Progenitor cell of endocrine pancreas (in vitro differentiated cells): ENCODE measurements at places on chromosomes 5 and 9. TPM values are rescaled to one million over a fixed set of nuclear protein-coding genes. Genes with fewer than 3 reads are reported as not detected.

Gene S1PR3
- 1.6 and 1.7 TPM in 2 replicates for total RNA-seq

Gene FOXD4L3
- total RNA-seq: 0.36 and 0.44 TPM in 2 replicates

Gene MLANA
- total RNA-seq: not detected in 2 replicates

Gene DMRTA1
- 6.9 and 7.7 TPM in 2 replicates for total RNA-seq

- no peaks in the 10 kb centered on the region for H3K27me3 ChIP-seq
- DNase-seq: no peak
- no peak overlapping the region for H3K27ac ChIP-seq
- H3K4me3 ChIP-seq: no peak overlapping the region
Observed at GRCh38 chr5:75156585-75156984, 80.1 kb downstream of the ANKRD31 start.

GRCh38 chr9:16032799-16033198 lies 480.0 kb downstream of the CCDC171 start:
- H3K4me1 ChIP-seq: peaks cover 3% of the 10 kb centered on the region
- H3K4me3 ChIP-seq: no peak overlapping the region
- H3K27me3 ChIP-seq: no peaks in the 10 kb centered on the region
- no peaks in the 10 kb centered on the region for H3K36me3 ChIP-seq

DNA sequence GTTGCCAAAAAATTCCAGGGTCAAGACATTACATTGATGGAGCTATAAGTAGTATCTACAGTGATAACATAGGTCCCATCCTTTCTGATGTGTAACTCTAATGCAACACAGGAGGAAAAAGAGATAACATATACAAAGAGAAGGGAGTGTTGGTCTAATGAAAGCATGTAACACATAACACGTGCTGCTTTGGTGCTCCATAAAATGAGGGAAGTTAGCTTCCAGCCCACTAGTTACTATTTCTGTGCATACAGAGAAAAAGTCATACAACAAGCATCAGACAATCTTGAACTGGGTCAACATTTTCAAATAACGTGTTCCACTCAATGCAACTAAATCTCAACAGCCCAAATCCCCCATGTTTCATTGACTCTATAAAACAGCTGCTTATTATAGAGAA lies 11.7 kb downstream of the MLLT3 start:
- H3K27me3 ChIP-seq: no peaks in the 10 kb centered on the region
- no peak overlapping the region for H3K4me3 ChIP-seq
- no peaks in the 10 kb centered on the region for H3K36me3 ChIP-seq
- no peak overlapping the region for H3K27ac ChIP-seq
- H3K4me1 ChIP-seq: peaks cover 20% of the 10 kb centered on the region
- DNase-seq: no peak

- H3K27ac ChIP-seq: no peak overlapping the region
- DNase-seq: no peak
- H3K36me3 ChIP-seq: peaks cover 4% of the 10 kb centered on the region
- no peak overlapping the region for H3K4me3 ChIP-seq
- H3K27me3 ChIP-seq: no peaks in the 10 kb centered on the region
Observed at GRCh38 chr5:60788863-60789513, 55.1 kb downstream of the ELOVL7 start.

- no peaks in the 10 kb centered on the region for H3K27me3 ChIP-seq
- no peak overlapping the region for H3K27ac ChIP-seq
- DNase-seq: no peak
- H3K4me3 ChIP-seq: no peak overlapping the region
Observed at GRCh38 chr9:19512103-19512832, 103.5 kb downstream of the ACER2 start.

GRCh38 chr5:2690293-2690692 lies 61.2 kb downstream of the IRX2 start:
- H3K27me3 ChIP-seq: peaks cover 78% of the 10 kb centered on the region
- H3K4me3 ChIP-seq: no peak overlapping the region
- no peak overlapping the region for H3K27ac ChIP-seq
- H3K4me1 ChIP-seq: peaks cover 3% of the 10 kb centered on the region
- no peak for DNase-seq
- no peaks in the 10 kb centered on the region for H3K36me3 ChIP-seq

DNA sequence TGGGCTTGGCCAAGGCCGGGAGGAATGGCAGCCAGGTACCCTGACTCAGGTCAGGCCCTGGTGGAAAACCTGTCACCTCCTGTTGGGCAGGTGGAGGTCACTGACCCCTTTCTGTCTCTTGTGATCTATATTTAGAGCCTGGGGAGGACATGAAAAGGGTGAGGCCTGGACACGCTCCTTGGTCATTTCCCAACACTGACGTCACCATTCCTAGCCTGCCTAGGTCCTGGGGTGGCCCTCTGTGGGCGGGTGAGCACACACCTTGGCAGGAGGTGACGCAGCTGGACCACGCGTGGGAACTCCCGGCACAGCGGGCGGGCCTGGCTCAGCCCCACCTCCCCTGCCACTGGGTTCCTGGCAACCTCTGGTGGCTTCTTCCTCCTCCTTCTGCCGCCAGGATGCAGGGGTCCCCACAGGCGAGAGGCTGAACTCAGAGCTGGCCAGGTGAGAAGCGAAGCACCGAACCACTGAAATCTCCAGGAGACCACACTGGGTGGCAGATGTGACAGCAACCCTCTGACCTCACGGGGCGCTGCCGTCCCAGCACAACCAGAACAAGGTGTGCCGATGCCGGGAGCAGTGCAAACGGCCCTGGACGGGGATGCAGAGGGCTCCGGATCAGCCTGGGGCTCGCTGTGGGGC lies 6.4 kb upstream of the RALGDS start:
- H3K4me3 ChIP-seq: no peak overlapping the region
- no peak for DNase-seq
- H3K36me3 ChIP-seq: peaks cover 1% of the 10 kb centered on the region
- H3K27me3 ChIP-seq: no peaks in the 10 kb centered on the region
- H3K4me1 ChIP-seq: peaks cover 14% of the 10 kb centered on the region

GRCh38 chr5:154325566-154325965 lies 120.2 kb upstream of the SAP30L start:
- peaks cover 3% of the 10 kb centered on the region for H3K36me3 ChIP-seq
- no peaks in the 10 kb centered on the region for H3K27me3 ChIP-seq
- H3K27ac ChIP-seq: no peak overlapping the region
- no peaks in the 10 kb centered on the region for H3K4me1 ChIP-seq
- DNase-seq: no peak

GRCh38 chr5:136249678-136250266 lies 56.8 kb upstream of the SMIM32 start:
- no peaks in the 10 kb centered on the region for H3K4me1 ChIP-seq
- peaks cover 12% of the 10 kb centered on the region for H3K27me3 ChIP-seq
- H3K27ac ChIP-seq: no peak overlapping the region
